Epithelial cell of alveolus of lung (primary cell): ENCODE measurements at places on chromosomes 16 and 17. TPM values are rescaled to one million over a fixed set of nuclear protein-coding genes. Genes with fewer than 3 reads are reported as not detected.

The TBC1D3C gene
- total RNA-seq, result not detected in 2 replicates

The TBC1D16 gene
- total RNA-seq, result 30.8 and 50.2 TPM in 2 replicates

The MT1B gene
- not detected in 2 replicates for total RNA-seq

The TAF15 gene
- total RNA-seq, result 25.0 and 40.4 TPM in 2 replicates

The PHKB gene
- total RNA-seq, result 27.5 and 31.8 TPM in 2 replicates

The B4GALNT2 gene
- 0.26 TPM in 1 of 2 replicates, not detected in the other for total RNA-seq

The CCL16 gene
- total RNA-seq, result not detected in 2 replicates

The RUNDC3A gene
- not detected in 2 replicates for total RNA-seq

The CCL1 gene
- not detected in 2 replicates for total RNA-seq

The VAT1L gene
- total RNA-seq, result 29.9 and 67.0 TPM in 2 replicates

The SLC38A8 gene
- not detected in 2 replicates for total RNA-seq

The FADS6 gene
- total RNA-seq, result not detected in 2 replicates
